Fibroblast of villous mesenchyme (primary cell): ENCODE measurements at places on chromosomes 3 and 15. TPM values are rescaled to one million over a fixed set of nuclear protein-coding genes. Genes with fewer than 3 reads are reported as not detected.

GRCh38 chr3:151106311-151106710, 20.8 kb downstream of the MED12L start:
- DNase-seq: no peak

GRCh38 chr3:69201658-69202057, 79.3 kb upstream of the LMOD3 start:
- no peak for DNase-seq

GRCh38 chr3:191972714-191973398, 511.9 kb downstream of the PYDC2 start:
- no peak for DNase-seq

GRCh38 chr3:48468329-48468731, 21.8 kb downstream of the ATRIP start:
- DNase-seq: no peak

- peak; percentile 26 for DNase-seq
Measured at GRCh38 chr3:151410891-151411559, 26.5 kb upstream of the P2RY12 start.

GRCh38 chr3:62823461-62824050, 51.7 kb downstream of the CADPS start:
- no peak for DNase-seq

DNA sequence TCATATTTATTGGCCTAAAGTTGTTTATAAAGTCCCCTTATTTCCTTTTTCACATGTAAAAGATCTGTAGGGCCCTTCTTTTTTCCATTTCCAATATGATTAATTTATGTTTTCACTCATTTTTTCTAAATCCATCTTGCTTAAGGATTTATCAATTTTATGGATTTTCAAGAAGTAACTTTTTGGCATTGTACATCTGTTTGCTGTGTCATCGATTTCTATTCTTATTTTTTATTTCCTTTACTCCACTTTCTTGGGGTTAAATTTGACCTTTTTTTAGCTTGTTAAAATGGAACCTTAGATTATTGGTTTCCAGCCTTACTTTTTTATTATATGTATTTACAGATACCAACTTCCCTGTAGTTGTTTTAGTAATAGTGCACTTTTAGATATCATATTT, 207.9 kb downstream of the LRTM1 start:
- no peak for DNase-seq

GRCh38 chr15:55873024-55873720, 120.2 kb downstream of the NEDD4 start:
- peak; percentile 57 for DNase-seq

DNA sequence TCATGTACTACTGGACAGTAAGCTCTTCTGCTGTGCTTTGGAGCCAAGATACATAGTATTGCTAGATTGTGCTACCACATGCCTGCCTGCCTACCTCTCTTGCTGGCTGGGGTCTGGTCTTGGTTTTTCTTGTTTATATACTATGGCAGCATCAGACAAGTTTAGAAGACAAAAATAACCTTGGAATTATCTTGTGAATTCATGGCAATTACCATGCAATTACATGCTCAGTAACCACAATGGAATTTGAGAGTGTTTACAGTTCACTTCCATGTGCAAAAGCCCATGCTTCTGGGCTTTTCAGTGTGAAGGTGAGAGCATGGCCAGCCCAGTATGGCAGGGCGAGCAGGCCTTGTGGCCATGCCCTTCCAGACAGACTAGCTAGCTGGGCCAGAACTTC, 48.0 kb upstream of the C15orf61 start:
- peak; percentile 19 for DNase-seq

DNA sequence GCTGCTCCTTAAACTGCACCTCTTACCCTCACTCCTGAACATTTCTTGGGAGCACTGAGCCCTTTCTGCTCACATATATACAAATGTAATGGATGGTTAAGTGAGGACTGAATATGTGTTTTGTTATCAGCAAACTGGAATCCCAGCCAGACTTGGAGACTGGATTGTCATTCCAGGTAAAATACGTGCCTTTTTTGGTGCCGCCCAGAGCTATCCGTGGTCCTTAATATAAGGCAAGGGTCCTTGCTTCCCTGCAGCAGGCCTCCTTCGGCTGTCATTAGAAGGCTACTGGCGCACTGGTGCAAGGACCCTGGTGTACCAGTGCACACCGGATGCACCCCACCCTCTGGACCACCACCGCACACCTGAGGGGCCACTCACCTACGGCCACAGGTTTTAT, 1.1 kb upstream of the GABRB3 start:
- no peak for DNase-seq

- DNase-seq: no peak
Measured at GRCh38 chr3:37730383-37730782, 131.3 kb upstream of the CTDSPL start.

- peak; percentile 55 for DNase-seq
Measured at GRCh38 chr15:48966595-48967301, 3.0 kb upstream of the SHC4 start.

- peak; percentile 63 for DNase-seq
Measured at GRCh38 chr15:29825227-29825626, 3.0 kb upstream of the TJP1 start.

DNA sequence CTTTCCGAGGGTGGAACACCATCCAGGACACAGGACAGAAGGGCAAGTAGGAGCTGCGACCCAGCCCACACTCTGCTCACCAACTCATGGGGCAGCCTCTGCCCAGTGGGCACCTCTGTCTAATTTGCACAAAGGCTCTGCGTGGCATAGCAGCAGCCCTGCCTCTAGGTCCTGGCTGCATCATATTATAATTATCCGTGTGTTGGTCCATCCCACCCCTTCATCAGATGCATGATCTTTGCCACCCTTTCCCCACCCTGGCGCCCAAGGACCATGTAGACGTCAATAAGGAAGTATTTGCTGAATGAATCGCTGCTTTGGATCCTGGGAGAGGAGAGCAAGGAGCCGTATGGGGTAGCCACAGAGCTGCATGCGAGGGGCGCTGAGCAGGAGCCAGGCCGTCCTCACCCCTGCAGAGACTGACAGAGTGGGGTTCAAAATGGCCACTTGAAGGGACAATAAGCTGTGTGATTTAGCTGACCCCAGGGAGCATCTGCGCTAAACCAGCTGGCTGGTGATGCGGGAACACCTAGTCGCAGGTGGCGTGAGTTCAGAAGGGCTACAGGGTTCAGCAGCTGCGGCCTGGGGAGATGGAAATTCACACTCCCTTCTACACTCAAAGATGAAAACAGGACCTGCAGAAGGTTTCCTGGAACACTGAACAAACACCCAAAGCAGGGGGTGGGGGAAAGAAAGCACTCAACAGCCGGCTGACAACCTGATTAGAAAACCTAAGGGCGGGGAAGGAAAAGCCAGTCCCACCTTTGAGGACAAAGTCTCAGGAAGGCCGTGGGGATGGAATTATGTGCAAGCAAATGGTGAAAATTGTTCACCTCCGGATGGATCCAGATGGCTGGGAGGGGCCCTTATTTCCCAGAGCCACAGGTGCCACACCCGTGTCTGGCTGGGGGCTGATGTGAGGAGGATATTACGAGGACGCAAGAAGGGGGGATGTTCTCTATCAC, 6.4 kb downstream of the MGLL start:
- no peak for DNase-seq

- DNase-seq: peak; percentile 86
Measured at GRCh38 chr3:146503461-146504202, 34.3 kb upstream of the PLSCR2 start.

- DNase-seq: peak; percentile 89
Measured at GRCh38 chr3:55330355-55330754, 156.8 kb downstream of the WNT5A start.

DNA sequence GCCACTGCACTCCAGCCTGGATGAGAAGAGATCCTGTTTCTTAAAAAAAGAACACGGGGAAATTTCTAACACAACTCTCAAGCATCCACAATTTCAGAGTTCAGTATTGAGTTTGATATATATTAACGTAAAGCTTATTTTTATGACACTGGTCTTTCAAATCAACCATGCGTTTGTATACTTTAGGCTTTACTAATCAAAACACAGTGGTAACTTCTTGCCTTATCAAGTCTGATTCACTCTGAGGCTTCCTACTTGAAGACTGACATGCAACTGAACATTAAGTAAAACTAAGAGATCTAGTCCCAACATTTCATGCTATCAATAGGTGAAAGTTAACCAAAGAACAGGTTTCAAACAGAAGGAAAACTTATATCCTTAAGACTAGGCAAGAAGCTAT, 46.7 kb downstream of the PRTG start:
- DNase-seq: peak; percentile 88

GRCh38 chr3:66052721-66053549, 14.2 kb upstream of the MAGI1 start:
- no peak for DNase-seq

GRCh38 chr3:149871855-149872254, 58.8 kb downstream of the RNF13 start:
- no peak for DNase-seq

GRCh38 chr15:31104003-31104402, 2.5 kb upstream of the TRPM1 start:
- DNase-seq: no peak

GRCh38 chr3:194446172-194446571, 40.6 kb downstream of the ATP13A3 start:
- no peak for DNase-seq

DNA sequence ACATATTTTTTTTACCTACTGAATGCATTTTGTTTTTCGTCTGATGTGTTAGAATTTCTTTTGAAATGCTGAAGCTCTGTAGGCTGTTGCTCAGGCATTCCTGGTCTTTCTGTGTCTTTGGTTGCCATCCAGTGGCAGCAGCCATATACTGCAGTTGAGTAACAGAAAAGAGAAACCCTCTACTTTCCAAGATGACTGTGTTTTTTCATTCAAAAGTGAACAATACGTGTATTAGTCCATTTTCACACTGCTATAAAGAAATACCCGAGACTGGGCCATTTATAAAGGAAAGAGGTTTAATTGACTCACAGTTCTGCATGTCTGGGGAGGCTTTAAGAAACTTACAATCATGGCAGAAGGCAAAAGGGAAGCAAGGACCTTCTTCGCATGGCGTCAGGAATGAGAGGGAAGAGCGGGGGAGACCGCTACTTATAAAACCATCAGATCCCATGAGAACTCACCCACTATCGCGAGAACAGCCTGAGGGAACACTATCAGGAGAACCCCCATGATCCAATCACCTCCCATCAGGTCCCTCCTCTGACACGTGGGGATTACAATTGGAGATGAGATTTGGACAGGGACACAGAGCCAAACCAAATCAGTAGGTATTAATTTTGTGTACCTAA, 4.7 kb upstream of the GOLGA8B start:
- peak; percentile 83 for DNase-seq

- no peak for DNase-seq
Measured at GRCh38 chr3:169148448-169149348, 514.8 kb downstream of the MECOM start.

DNA sequence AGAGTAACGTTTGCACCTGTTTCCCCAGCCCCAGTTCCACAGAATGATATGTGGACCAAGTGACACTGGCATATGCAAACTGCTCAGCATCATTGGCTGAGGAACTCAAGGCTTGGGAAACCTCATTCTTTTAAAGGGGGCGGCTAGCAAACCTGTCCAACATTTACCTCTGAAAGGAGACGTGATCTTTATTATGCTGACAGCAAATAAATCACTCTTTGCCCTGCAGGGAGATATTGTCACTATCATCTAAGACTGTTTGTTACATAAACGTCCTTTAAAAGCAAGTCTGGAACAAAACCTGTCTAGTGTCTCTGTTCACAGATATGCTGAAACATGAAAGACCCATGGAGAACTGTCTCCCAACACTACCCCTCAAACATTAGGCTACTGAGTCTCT, 21.5 kb downstream of the CA12 start:
- DNase-seq: no peak

DNA sequence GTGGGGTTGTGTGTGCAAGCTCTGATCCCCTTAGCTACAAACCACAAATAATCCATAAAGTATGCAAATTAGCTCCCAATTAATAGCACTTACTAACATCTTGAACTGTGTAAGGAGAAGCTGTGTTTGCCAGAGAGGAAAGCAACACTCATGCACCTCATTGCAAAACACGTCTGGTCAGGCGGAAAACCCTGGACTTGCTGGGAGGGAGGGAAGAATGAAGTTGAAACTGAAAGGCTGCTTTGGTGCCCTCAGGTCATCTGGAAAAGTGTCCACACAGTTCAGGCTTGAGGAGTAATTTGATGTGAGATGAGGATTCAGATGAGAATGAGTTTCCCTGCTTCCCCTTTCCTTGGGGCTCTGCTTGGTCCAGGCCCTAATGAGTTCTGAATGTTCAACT, 185.5 kb upstream of the ANKRD28 start:
- DNase-seq: peak; percentile 90

GRCh38 chr3:179046497-179047353, 24.9 kb downstream of the ZMAT3 start:
- DNase-seq: no peak

Gene XCR1
- not detected in 2 replicates for total RNA-seq

Gene CSPG4
- 86.8 and 87.0 TPM in 2 replicates for total RNA-seq

Gene AGBL1
- total RNA-seq: not detected in 2 replicates

Gene ARHGEF26
- 1.6 and 1.7 TPM in 2 replicates for total RNA-seq

Gene GREM1
- total RNA-seq: 527 and 613 TPM in 2 replicates

Gene HRH1
- 13.2 and 26.8 TPM in 2 replicates for total RNA-seq

Gene C3orf85
- total RNA-seq: not detected in 2 replicates

Gene DUOX2
- not detected in 2 replicates for total RNA-seq

Gene ARGFX
- not detected in 2 replicates for total RNA-seq

Gene MYH15
- under 0.01 TPM in 2 replicates for total RNA-seq

Gene HAPLN3
- 5.2 and 8.1 TPM in 2 replicates for total RNA-seq

Gene CTSH
- total RNA-seq: 15.1 and 22.9 TPM in 2 replicates

Gene SMARCC1
- total RNA-seq: 44.9 and 45.1 TPM in 2 replicates

Gene PCSK6
- 7.7 and 10.4 TPM in 2 replicates for total RNA-seq
